Left lung (tissue), 14 donors: ENCODE measurements at places on chromosomes 2 and 18. TPM values are rescaled to one million over a fixed set of nuclear protein-coding genes. Genes with fewer than 3 reads are reported as not detected.

DNA sequence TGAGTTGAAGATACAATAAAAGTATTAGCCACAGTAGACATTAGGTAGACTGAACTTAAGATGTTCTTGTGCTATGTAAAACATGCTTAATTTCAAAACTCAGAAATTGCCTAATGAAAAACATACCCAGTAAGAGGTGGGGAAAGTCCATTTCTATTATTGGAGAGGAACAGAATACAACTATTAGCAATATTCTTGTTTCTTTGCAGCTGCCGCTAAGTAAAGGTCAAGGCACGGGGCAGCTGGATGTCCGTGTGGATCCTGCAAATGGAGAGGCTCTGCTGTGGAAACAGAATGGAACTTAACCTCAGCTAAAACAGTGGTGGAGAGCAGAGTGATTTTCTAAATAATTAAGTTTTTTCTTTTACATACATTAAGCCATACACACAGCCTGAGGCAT is 139.2 kb upstream of the ARHGAP28 start:
- no peaks in the 10 kb centered on the region for H3K36me3 ChIP-seq
- no peak overlapping the region for H3K27ac ChIP-seq
- H3K27me3 ChIP-seq: no peaks in the 10 kb centered on the region
- no peaks in the 10 kb centered on the region for H3K4me1 ChIP-seq
- no peak for DNase-seq

Gene CAPN14
- 0.26 TPM for total RNA-seq

DNA sequence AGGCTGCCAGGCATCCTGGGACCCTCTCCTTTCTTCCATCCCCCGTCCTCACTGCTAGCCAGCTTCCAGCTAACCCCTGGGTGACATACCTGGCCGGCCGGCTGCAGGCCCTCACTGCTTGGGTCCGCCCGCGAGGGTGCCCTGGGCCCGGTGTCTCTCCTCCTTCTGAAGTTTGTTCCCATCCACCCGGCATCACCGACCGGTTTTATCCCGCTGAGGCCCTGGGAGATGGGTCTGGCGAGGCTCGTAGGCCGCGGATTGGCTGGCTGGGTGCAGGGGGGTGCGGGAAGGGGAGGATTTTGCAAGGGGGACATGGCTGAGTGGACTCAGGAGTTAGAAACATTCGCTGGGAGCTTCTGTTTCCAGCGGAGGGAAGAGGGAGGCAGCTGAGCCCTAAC is at the start of gene PAX8:
Gene PAX8, minus strand, starts transcription at position 180 of the 398 bp plus-strand sequence. CDS start 527 bp downstream, outside the sequence.
- H3K27ac ChIP-seq: no peak within 1 kb of the TSS
- no peaks in the 10 kb centered on the region for H3K36me3 ChIP-seq
- no peak for DNase-seq

Gene AMER3
- total RNA-seq: not detected

GRCh38 chr2:8569332-8569930 is 112.4 kb upstream of the ID2 start:
- H3K4me1 ChIP-seq: peaks cover 1% of the 10 kb centered on the region
- DNase-seq: no peak
- H3K4me3 ChIP-seq: no peak overlapping the region
- H3K36me3 ChIP-seq: no peaks in the 10 kb centered on the region
- no peaks in the 10 kb centered on the region for H3K27me3 ChIP-seq

- DNase-seq: no peak
- H3K36me3 ChIP-seq: no peaks in the 10 kb centered on the region
- H3K4me3 ChIP-seq: no peak overlapping the region
- no peaks in the 10 kb centered on the region for H3K27me3 ChIP-seq
- no peaks in the 10 kb centered on the region for H3K4me1 ChIP-seq
- H3K27ac ChIP-seq: no peak overlapping the region
Measured at GRCh38 chr2:230471074-230471473, 55.1 kb downstream of the SP100 start.

DNA sequence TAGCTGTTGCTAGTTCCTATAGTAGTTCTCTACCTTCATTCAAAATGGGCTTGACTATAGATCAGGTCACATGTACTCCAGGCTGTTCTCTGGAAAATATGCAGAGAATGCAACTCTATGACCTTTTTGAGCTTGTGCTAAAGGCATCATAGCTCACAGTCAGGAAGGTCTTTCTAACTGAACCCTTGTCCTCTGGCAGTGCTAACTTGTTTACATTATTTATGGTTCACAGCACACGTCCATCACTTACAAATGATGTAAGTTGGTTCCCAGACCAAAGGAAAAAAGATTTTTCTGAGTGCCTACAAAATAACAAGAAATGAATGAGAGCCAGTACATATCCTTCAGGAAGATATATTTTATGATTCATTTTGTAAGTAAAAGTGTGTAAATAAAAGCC is 236.1 kb downstream of the GCA start:
- no peak for DNase-seq
- no peaks in the 10 kb centered on the region for H3K27me3 ChIP-seq
- H3K27ac ChIP-seq: no peak overlapping the region
- H3K4me3 ChIP-seq: no peak overlapping the region
- no peaks in the 10 kb centered on the region for H3K4me1 ChIP-seq

GRCh38 chr2:142586693-142587580 is 290.5 kb upstream of the KYNU start:
- H3K36me3 ChIP-seq: no peaks in the 10 kb centered on the region
- H3K27ac ChIP-seq: no peak overlapping the region
- H3K4me3 ChIP-seq: no peak overlapping the region
- no peaks in the 10 kb centered on the region for H3K4me1 ChIP-seq
- no peak for DNase-seq

Gene EHBP1
- 39.5 TPM for total RNA-seq

Gene SEH1L
- total RNA-seq: 49.9 TPM

DNA sequence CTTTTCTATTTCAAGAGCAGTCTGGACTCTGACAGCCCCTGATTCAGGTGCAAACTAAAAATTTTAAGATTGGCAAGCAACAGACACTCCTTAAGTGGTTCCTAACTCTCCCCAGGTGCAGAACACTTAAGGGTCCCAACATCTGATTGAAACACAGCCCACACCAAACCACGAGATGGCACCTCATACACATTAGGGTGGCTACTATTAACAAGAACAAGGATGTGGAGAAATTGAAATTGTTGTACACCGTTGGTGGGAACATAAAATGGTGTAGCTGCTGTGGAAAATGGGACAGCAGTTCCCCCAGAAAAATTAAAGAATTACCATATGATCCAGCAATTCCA is 82.3 kb downstream of the POLR1A start:
- H3K4me3 ChIP-seq: no peak overlapping the region
- H3K4me1 ChIP-seq: peaks cover under 1% of the 10 kb centered on the region
- no peaks in the 10 kb centered on the region for H3K36me3 ChIP-seq
- H3K27ac ChIP-seq: no peak overlapping the region
- no peaks in the 10 kb centered on the region for H3K27me3 ChIP-seq

Gene ITGB6
- total RNA-seq: 227 TPM

- no peaks in the 10 kb centered on the region for H3K27me3 ChIP-seq
- H3K36me3 ChIP-seq: no peaks in the 10 kb centered on the region
- DNase-seq: no peak
- no peaks in the 10 kb centered on the region for H3K4me1 ChIP-seq
- H3K4me3 ChIP-seq: no peak overlapping the region
Measured at GRCh38 chr18:64419156-64419555, 270.3 kb upstream of the LINC00305 start.

Gene ABCB11
- total RNA-seq: 0.08 TPM

Gene TMEM182
- total RNA-seq: 3.4 TPM

- H3K36me3 ChIP-seq: no peaks in the 10 kb centered on the region
- H3K4me3 ChIP-seq: no peak overlapping the region
- H3K27me3 ChIP-seq: no peaks in the 10 kb centered on the region
- no peak overlapping the region for H3K27ac ChIP-seq
- no peak for DNase-seq
Measured at GRCh38 chr2:101622210-101623030, 75.1 kb upstream of the MAP4K4 start.

Gene CYP1B1
- total RNA-seq: 155 TPM

GRCh38 chr2:46016091-46016490 is 281.1 kb upstream of the EPAS1 start:
- no peaks in the 10 kb centered on the region for H3K4me1 ChIP-seq
- DNase-seq: no peak
- H3K27ac ChIP-seq: no peak overlapping the region
- no peak overlapping the region for H3K4me3 ChIP-seq

DNA sequence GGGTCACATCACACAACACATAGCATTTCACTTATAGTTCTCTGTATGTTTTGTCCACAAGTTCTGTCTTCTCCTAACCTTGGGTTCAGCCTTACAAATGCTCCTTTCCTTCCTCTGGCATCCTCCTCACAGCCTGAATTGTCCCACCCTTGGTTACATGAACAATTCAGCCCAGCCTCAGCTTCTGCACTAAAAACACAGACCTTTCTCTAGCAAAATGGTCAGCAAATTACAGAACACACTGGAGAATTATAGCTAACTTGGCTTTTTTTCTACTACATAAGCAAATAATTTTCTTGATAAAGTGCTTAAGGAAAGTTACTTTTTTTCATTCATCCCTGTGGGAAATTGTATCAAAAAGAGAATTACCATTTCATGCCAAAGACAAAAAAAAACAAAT is 94.8 kb upstream of the COL5A2 start:
- no peaks in the 10 kb centered on the region for H3K27me3 ChIP-seq
- DNase-seq: no peak
- H3K27ac ChIP-seq: no peak overlapping the region
- H3K4me1 ChIP-seq: no peaks in the 10 kb centered on the region
- H3K4me3 ChIP-seq: no peak overlapping the region

DNA sequence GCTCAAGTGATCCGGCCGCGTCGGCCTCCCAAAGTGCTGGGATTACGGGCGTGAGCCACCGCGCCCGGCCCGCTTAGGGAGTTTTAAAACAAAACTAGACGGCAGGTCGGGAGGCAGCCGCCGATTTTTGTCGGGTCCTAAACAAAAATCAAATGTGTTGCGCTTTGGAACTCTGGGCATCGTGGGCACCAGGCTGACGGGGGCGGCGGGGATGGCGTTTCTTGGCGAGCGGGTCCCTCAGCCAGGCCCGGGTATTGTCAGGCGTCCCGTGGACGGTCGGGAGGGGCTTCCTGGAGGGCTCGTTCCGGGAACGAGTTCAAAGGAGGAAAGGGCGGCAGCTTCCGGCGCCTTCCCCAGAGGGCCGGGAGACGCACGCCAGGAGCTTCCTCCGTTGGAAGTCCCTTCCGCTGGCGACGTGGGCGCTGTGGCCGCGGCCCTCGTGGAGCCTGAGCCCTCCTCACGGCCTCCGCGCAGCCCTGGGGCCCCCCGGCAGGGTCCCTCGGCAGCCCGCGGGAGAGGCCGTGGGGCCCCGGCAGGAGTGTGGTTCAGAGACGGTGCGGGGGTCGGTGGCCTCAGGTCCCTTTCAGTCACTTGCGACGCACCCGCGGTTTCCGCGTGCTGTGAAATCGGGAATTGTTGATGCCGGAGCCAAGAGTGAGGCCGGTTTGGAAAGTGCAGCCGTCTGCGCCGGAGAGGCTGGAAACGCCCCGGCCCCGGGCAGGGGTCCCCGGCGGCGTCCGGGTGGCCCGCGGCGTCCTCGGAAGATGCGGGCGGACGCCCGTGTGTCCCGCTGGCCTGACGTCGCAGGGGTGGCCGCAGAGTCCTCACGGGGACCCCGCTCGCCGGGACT is 59.3 kb downstream of the EMILIN2 start:
- H3K4me1 ChIP-seq: peaks cover 2% of the 10 kb centered on the region
- peak; percentile 53 for DNase-seq
- peak overlapping the region; percentile 75 for H3K27ac ChIP-seq
- no peaks in the 10 kb centered on the region for H3K27me3 ChIP-seq
- peaks cover 30% of the 10 kb centered on the region for H3K36me3 ChIP-seq

Gene UGT1A3
- total RNA-seq: not detected

GRCh38 chr2:142718576-142719155 is 158.8 kb upstream of the KYNU start:
- no peaks in the 10 kb centered on the region for H3K27me3 ChIP-seq
- no peaks in the 10 kb centered on the region for H3K4me1 ChIP-seq
- no peaks in the 10 kb centered on the region for H3K36me3 ChIP-seq
- H3K4me3 ChIP-seq: no peak overlapping the region
- no peak overlapping the region for H3K27ac ChIP-seq
- DNase-seq: no peak

GRCh38 chr2:133828913-133829312 is 260.6 kb upstream of the NCKAP5 start:
- H3K4me3 ChIP-seq: no peak overlapping the region
- no peaks in the 10 kb centered on the region for H3K27me3 ChIP-seq
- H3K36me3 ChIP-seq: no peaks in the 10 kb centered on the region
- no peak for DNase-seq
- H3K4me1 ChIP-seq: no peaks in the 10 kb centered on the region

GRCh38 chr2:162824304-162824703 is 14.3 kb downstream of the KCNH7 start:
- H3K4me1 ChIP-seq: no peaks in the 10 kb centered on the region
- no peak overlapping the region for H3K27ac ChIP-seq
- H3K27me3 ChIP-seq: no peaks in the 10 kb centered on the region
- no peak overlapping the region for H3K4me3 ChIP-seq
- DNase-seq: no peak

GRCh38 chr18:28560331-28560730 is 383.4 kb upstream of the CDH2 start:
- no peaks in the 10 kb centered on the region for H3K27me3 ChIP-seq
- no peaks in the 10 kb centered on the region for H3K4me1 ChIP-seq
- no peak for DNase-seq
- H3K36me3 ChIP-seq: no peaks in the 10 kb centered on the region
- H3K27ac ChIP-seq: no peak overlapping the region

GRCh38 chr2:160630801-160631590 is 137.4 kb upstream of the RBMS1 start:
- no peaks in the 10 kb centered on the region for H3K27me3 ChIP-seq
- no peak overlapping the region for H3K27ac ChIP-seq
- no peaks in the 10 kb centered on the region for H3K36me3 ChIP-seq
- H3K4me3 ChIP-seq: no peak overlapping the region

Gene PROKR1
- not detected for total RNA-seq

GRCh38 chr2:16494836-16495508 is 170.7 kb downstream of the CYRIA start:
- H3K4me3 ChIP-seq: no peak overlapping the region
- no peaks in the 10 kb centered on the region for H3K36me3 ChIP-seq
- no peak overlapping the region for H3K27ac ChIP-seq
- H3K27me3 ChIP-seq: no peaks in the 10 kb centered on the region
- no peaks in the 10 kb centered on the region for H3K4me1 ChIP-seq
- DNase-seq: no peak

DNA sequence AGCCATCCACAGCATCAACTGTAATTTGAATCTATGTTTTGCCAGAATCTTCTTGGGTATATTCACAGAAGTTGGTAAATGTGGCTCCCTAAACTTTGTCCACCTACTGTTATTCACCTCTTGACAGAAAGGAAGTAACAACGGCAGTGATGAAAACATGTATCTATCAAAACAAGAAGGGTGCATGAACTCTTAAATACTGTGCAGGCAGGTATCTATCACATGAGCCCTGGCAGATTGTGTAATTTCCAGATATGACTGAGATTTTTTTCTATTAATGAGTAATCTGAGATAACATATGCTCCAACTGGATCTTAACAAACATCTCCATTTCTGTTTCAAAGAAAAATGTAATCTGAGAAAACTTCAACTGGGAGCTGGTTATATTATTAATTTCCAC is 36.6 kb downstream of the SFT2D3 start:
- no peak overlapping the region for H3K27ac ChIP-seq
- H3K4me3 ChIP-seq: no peak overlapping the region
- no peaks in the 10 kb centered on the region for H3K36me3 ChIP-seq
- no peak for DNase-seq
- no peaks in the 10 kb centered on the region for H3K4me1 ChIP-seq
